ENCODE measurements at places on chromosomes 7 and 10.

GRCh38 chr10:4069491-4069890, 284.5 kb upstream of the KLF6 start:
- no peak for DNase-seq

DNA sequence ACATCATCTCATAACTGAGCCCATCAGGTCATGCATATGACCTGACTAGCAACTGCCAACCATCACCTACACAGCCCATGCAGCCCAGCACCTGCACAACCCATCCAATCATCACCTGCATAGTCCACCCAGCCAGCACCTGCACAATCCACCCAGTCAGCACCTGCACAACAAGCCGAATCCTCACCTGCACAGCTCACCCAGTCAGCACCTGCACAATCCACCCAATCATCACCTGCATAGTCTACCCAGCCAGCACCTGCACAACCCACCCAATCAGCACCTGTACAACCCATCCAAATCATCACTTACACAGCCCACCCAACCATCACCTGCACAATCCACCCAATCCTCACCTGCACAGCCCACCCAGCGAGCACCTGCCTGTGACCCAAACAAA, 33.4 kb upstream of the WDFY4 start:
- DNase-seq, result no peak

- DNase-seq, result no peak
Measured at GRCh38 chr7:152937282-152937681, 177.7 kb downstream of the ACTR3B start.

DNA sequence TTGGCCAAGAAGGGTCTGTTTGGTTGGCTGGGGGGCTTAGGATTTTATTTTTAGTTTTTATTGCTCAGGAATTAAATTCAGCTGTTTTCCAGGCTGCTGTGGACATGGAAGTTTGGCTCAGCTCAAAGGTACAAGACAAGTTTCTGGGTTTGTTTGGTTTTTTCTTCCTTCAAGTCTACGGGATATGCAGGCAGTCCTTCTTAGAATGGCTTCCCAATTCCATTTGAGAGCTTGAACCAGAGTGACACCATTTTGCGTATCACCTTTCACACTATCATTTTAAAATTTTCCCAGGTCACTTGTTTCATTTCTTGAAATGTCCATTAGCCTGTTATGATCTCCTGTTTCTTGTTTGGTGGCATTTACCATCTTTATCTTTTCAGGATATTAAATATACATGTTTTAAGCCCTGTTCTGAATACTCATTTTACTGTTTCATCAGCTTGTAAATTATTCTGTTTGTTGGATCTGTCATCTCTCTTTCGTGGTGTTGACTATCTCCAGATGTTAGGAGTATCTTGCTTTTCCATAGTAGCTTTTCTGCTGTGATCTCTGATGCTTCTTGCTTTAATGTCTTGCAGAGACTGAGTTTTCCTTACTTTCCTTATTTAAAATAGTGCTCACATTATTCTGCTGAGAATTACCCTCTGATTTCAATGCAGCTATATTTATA, 9.4 kb upstream of the TMEM168 start:
- no peak for DNase-seq

Measured in activated gamma-delta T cell treated with anti-CD3 and anti-CD28 coated beads, Interleukin-2, amount 50 U/mL, for 16 hours (primary cell).